ENCODE measurements at places on chromosomes 11 and 22.

DNA sequence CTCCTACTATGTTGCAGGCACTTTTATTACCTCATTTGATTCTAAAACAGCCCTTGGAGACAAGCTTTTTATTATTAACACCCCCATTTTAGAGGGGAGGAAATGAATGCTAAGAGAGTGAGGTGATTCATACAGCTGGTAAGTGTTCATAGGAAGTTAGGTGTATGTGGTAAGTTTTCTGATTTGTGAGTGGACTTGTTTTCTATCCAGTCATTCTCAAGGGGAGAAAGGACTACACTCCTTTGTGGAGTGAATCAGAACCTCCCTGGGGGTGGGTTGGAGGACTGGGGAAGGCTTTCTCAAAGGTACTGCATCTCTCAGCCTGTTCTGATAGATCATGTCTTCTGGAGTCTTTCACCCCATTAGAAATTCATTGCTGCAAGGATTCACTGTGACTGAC, 23.5 kb downstream of the PKNOX2 start:
- DNase-seq = no peak

GRCh38 chr22:37488337-37489135, 2.4 kb upstream of the MFNG start:
- no peak for DNase-seq

GRCh38 chr22:49724030-49724892, 103.4 kb downstream of the BRD1 start:
- DNase-seq = no peak

- no peak for DNase-seq
Observed at GRCh38 chr11:1600626-1601025, 2.5 kb upstream of the KRTAP5-2 start.

DNA sequence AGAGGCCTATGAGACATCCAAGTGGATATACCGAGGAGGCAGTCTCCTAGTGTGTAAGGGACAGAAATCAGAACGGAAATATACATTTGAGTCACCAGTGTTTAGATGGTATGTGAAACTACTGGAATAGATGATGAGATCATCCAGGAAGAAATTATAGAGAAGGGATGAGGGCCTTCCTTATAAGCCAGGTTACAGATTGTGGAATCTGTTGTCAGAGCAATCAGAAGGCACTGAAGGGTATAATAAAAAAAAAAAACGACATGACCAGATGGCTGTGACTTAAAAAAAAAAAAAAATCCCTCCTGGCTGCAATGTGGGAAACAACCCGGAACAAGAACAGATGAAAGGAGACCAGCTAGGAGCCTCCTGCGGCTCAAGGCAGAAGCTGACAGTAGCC, 2.7 kb downstream of the MAJIN start:
- DNase-seq = no peak

- no peak for DNase-seq
Observed at GRCh38 chr22:36977401-36977861, 41.8 kb downstream of the TST start.

GRCh38 chr11:17792161-17792560, 57.6 kb downstream of the KCNC1 start:
- no peak for DNase-seq
